Thoracic aorta (tissue), 2 donors: ENCODE measurements at places on chromosomes 4 and X.

- no peak for DNase-seq
These were observed 43.4 kb downstream of the SHROOM2 start for GRCh38 chrX:9829308-9830267.

- no peak for DNase-seq
These were observed 73.6 kb upstream of the QRFPR start for GRCh38 chr4:121454251-121454979.

DNA sequence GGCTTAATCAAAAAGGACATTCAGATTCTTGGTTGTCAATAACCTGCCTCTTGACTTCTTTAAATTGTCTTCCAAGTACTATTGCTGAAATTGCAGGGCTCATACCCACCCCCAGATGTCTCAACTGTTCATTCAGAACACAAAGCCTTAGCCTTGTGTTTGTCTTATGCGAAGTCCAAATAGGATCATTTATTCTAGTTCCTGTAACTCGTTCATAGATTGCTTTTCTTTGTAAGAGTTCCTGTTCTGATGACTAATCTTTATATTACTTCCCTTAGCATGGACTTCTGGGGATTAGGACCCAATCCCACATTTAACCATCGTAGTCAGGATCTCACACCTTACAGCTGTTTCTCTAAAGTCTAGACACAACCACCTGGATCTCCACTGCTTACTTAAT is 226.0 kb downstream of the VEGFC start:
- no peak for DNase-seq

DNA sequence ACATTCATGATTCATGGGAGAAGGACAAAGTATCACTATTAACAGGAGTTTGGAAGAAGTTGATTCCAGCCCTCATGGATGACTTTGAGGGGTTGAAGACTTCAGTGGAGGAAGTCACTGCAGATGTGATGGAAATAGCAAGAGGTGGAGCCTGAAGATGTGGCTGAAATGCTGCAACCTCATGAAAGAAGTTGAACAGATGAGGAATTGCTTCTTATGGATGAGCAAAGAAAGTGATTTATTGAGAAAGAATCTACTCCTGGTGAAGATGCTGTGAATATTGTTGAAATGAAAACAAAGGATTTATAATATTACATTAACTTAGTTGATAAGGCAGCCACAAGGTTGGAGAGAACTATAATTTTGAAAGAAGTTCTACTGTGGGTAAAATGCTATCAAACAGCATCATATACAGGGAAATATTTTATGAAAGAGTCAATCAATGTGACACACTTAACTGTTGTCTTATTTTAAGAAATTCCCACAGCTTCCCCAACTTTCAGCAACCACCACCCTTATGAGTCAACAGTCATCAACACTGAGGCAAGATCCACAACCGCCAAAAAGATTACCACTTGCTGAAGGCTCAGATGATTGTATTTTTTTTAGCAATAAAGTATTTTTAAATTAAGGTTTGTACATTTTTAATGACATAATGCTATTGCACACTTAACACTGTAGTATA is 302.6 kb downstream of the CBLL2 start:
- no peak for DNase-seq

DNA sequence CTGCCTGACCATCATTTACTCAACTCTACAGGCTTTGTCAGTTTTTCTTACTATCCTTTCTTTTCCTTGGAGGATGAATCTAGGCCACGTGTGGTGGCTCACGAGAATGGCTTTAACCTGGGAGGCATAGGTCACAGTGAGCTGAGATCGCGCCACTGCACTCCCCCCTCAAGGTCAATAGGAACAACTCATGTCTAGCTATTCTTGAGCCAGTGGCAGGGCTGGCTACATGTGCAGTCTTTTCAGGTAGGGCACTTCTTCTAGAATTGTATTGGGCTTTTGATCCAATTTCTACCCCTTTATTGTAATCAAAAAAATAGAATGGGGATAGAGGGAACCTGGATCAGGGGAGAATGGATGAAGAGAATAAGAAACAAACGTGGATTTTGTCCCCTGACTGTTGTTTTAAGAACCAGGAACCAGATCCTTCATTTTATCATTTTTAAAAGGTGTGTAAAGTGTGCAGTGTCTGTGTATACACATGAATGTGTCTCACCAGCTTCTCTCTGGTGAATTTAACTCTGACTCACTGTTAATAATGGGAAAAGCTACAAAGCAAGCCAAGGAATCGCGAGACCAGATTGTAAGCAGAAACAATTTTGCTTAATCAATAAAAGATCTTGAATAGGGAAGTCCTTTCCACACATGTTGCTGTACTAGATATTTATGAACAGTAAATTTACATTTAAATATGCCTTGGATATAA is 283.9 kb upstream of the GPC4 start:
- no peak for DNase-seq

- no peak for DNase-seq
These were observed 65.5 kb downstream of the F9 start for GRCh38 chrX:139596068-139596467.

GRCh38 chr4:114192854-114193253 is 213.4 kb upstream of the ARSJ start:
- DNase-seq, result no peak

DNA sequence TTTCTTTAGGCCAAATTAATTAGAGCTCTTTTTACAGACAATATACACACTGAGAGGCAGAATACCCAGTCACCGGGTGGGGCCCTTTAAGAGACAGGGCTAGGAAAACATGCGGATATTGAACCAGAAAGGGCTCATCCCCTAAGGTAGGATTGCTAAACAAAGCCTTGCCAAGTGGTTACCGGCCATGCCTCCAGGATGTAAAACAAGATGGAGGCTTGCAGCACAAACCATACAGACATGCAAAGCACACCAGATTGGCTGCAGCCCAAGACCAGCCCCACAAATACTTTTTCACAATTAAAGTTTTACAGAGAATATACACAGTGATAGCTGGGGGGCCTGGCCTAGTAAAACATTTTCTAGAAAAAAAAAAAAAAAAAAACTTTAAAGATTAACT is 210.0 kb downstream of the KLHL4 start:
- DNase-seq, result no peak

GRCh38 chr4:82500435-82501153 is 61.2 kb downstream of the TMEM150C start:
- no peak for DNase-seq

GRCh38 chrX:134933248-134933647 is 57.5 kb upstream of the SMIM10 start:
- DNase-seq, result no peak

DNA sequence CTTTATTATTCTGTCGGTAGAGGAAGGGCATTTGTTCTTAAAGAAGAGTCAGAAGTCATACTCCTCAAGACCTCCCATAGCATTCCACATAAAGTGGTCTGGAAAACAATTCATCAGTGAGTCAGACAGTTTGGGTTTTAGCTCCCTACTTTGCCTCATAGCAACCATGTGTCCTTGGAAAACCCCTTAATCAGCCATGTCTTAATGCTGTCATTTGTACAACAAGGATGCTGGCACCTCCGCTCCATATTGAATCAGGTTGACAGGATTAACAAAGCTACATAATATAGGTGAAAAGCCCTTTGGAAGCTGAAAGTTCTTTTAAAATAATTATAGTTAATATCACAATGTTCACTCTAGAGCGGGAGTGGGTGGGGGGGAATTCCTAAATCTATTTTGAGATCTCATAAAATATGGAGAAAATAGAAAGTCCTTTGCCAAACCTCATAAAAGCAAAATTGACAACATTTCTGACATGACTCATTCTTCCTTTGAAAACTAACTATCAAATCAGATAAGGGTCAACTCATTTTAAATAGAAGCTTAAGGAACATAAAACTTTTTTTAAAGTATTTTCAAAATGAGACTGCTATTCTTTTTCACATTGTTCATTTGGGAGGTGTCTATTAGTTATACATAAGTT is 37.3 kb upstream of the GUCY1A1 start:
- DNase-seq, result no peak

DNA sequence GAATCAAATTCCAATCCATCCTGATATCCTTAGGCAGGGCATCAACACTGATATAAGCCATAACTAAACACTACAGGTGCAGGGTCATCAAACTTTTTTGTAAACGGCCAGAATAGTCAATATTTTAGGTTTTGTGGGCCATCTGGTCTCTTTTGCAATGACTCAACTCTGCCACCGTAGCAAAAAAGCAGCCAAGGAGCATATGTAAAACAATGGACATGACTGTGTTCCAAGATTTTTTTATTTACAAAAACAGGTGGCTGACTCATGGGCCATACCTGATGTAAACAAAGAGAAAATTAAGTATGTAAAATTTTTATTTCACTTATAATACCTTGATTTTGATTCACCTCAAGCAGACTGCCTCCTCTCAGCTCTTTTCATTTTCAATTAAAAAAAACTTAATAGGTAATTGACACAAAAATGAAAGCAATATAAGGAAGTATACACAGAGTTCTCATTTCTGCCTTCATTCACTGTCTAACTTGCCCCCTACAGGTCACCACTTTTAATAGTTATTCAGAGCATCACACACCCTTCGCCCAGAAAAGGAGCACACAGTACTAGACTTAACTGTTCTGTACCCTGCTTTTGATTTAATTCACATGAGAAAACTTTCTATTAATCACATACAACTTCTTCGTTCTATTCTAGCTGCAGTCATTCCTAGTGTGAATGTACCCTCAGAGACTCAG is 35.3 kb upstream of the GPM6B start:
- no peak for DNase-seq

DNA sequence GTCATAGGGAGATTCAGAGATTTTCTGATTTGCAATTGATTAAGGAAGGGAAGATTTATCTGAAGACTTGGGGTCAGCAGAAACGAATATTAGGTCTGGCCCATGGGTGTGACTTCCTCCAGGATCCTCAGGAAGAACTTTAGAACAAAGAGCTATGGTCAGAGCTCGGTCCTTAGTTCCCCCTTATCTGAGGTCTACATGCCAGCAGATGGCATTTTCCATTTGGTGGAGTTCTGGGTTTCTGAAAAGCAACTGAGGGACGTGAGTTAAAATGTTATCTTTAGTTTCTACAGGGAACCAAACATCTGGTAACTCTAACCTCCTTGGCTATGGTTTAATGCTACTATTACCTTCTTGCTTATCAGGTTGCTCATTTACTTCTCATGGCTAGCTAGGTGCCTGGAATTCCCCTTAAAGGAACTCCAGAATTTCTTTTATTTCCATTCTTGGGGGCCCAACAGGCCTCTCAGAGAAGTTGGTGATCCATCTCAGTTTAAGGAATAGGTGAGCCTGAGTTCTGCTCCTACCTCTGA is 40.7 kb downstream of the KLF3 start:
- no peak for DNase-seq

DNA sequence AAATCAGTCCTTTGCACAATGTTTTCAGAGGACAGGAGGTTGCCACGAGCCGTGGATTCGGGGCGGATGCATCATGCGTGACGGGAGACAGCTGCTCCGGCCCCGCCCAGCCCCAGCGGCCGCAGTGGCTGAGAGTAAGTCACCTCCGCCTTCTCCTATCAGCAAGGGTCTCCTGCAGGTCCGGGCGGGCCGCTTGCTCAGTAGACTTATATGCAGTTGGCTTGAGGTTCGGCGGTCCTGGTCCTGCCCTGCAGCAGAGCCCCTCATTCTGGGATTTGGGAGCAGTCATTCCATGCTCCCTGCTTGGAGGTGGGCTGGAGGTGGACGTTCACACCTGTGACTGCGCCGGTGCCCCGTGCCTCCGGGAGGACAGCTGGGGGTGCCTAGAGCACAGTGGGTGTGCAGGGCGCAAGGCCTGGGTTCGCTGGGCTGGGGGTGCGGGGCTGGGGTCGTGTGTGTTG is 86.3 kb upstream of the ADRA2C start:
- no peak for DNase-seq

DNA sequence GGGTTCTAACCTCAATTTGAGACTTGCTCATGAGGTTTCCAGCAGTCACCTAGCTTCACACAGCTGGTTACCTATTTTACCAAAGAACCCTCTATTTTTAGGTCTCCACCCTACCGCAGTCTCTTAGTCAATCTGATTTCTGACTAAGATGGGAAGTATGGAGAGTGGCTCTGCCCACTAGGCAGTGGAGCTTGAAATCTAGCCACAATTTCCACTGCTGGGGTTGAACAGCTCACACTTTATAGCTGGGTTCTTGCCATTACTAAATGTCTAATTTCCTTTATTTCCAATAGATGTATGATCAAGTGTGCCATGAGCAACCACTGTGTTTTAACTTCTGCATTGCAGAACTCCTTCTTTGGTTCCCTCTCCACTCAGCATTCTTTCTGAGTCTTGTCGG is 43.1 kb downstream of the GASK1B start:
- DNase-seq, result no peak
